SK-N-SH (cell line): ENCODE measurements at places on chromosomes 6 and 20. TPM values are rescaled to one million over a fixed set of nuclear protein-coding genes. Genes with fewer than 3 reads are reported as not detected.

Gene OLIG3
- not detected in 2 replicates for polyA plus RNA-seq

Gene RFX6
- polyA plus RNA-seq: not detected in 2 replicates

Gene RAET1L
- not detected in 2 replicates for polyA plus RNA-seq

Gene HLA-DRB5
- polyA plus RNA-seq: not detected in 2 replicates

Gene CYP24A1
- polyA plus RNA-seq: 8.8 and 9.1 TPM in 2 replicates

Gene MATN4
- polyA plus RNA-seq: 0.13 and 0.16 TPM in 2 replicates

Gene IP6K3
- 0.13 and 0.21 TPM in 2 replicates for polyA plus RNA-seq

Gene SLC17A3
- 0.08 TPM in 1 of 2 replicates, not detected in the other for polyA plus RNA-seq

DNA sequence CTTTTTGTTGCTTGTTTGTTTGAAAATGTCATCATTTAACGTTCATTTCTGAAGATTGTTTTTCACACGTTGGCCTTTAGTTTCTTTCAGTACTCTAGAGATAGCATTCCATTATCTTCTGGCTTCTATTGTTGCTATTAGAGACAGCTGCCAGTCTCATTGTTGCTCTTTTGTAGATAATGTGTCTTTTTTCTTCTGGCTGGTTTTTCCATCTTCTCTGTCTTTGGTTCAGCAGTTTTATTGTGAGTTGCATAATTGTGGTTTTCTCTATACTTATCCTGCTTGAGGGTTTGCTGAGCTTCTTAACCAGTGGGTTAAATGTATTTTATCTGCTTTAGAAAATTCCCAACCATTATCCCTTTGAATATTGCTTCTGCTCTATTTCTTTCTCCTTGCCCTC is 23.2 kb upstream of the AIG1 start:
- no peak for DNase-seq
- H3K36me3 ChIP-seq: no peaks in the 10 kb centered on the region
- no peak overlapping the region for H3K27ac ChIP-seq

DNA sequence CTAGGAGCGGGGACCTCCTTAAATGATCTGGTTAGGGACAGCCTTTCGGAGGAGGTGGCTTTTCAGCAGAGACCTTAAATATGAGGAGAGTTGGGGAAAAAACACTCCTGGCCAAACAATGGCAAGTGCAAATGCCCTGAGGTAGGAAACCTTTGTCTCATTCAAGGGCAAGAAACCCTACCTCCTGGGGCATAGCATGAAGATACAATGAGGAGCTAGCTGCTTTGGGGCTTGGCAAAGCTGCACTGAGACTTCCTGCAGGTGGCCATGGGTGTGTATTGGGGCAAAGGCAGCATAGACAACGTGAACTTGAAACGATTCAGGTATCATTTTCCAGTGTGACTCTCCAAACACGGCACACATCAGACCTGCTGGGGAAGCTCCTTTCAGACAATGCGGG is 30.7 kb downstream of the PMEPA1 start:
- H3K4me3 ChIP-seq: no peak overlapping the region
- peak overlapping the region; percentile 94 for H3K27ac ChIP-seq
- H3K27me3 ChIP-seq: no peaks in the 10 kb centered on the region
- DNase-seq: no peak
- H3K4me1 ChIP-seq: no peaks in the 10 kb centered on the region

DNA sequence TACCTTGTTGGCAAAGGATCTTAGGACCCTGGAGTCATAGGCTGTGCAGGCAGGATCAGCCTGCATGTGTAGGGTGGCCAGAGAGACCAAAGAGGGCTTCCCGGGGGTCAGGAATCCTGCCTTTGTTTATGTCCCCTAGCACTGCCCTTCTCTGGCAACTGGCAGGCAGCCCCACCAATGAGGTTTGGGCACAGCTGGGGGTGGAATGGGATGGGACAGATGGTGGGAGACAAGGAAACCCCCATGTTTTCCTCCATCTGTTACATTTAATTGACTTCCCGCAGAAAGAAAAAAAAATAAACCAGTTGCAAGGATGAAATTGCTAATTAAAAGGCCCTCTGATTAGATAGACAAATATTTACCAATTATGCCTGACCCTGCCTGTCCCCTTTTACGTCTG is 27.6 kb downstream of the CD40 start:
- no peaks in the 10 kb centered on the region for H3K36me3 ChIP-seq
- no peak overlapping the region for H3K27ac ChIP-seq
- no peaks in the 10 kb centered on the region for H3K4me1 ChIP-seq
- no peak for DNase-seq
- H3K4me3 ChIP-seq: no peak overlapping the region

GRCh38 chr6:156191895-156192294 is 585.3 kb upstream of the ARID1B start:
- H3K36me3 ChIP-seq: no peaks in the 10 kb centered on the region
- H3K4me3 ChIP-seq: no peak overlapping the region
- no peaks in the 10 kb centered on the region for H3K27me3 ChIP-seq
- no peaks in the 10 kb centered on the region for H3K4me1 ChIP-seq

DNA sequence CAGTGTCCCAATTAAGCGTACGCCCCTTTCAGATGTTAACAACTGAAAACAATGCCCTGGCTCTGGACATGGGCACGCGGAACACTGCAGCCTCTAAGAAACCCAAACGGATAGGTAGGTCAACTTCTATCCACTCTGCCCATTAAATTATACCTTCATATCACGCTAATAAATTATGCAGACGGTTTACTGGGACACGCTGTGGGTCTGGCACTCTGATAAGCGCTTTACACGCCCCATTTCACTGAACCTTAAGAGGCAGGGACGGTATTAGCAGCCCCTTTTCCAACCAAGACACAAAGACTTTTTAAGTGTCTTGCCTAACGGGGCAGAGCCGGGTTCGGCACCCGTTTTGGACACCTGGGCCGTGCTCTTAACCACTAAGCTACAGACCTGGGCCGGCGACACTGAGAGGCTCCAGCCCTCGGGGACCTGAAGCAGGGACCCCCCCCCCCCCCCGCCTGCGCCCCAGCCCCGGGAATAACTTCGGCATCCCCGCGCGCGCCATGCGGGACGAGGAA is 744 bp downstream of the STAU1 start:
- peaks cover under 1% of the 10 kb centered on the region; the same call in 1 of the 2 replicates for H3K4me1 ChIP-seq
- no peaks in the 10 kb centered on the region for H3K27me3 ChIP-seq
- no peak for DNase-seq
- H3K4me3 ChIP-seq: peak overlapping the region; percentile 78

DNA sequence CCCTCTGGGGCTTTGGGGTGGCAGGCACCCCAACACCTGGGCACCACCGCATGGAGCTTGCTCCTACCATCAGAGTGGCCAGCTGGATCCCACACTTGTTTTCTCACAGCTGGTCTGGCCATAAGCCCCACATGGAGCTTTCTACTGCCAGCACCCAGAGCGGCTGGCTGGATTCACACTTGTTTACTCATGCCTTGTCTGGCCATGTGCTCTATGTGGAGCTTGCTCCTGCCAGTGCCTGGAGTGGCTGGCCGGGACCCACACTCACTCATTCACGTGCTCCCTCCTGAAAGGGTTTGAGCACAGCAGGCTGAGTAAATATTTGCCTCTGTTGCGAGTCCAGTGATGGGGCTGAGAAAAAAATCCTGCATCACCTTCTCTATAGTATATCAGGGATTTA is 487.0 kb downstream of the CD109 start:
- H3K27ac ChIP-seq: no peak overlapping the region
- no peaks in the 10 kb centered on the region for H3K36me3 ChIP-seq
- H3K4me1 ChIP-seq: no peaks in the 10 kb centered on the region
- no peaks in the 10 kb centered on the region for H3K27me3 ChIP-seq
